Muscle of arm (tissue), 14 donors: ENCODE measurements at places on chromosomes 13 and 19.
A peak's percentile ranks its signal among the peaks of the same experiment; 100 is the strongest.

DNA sequence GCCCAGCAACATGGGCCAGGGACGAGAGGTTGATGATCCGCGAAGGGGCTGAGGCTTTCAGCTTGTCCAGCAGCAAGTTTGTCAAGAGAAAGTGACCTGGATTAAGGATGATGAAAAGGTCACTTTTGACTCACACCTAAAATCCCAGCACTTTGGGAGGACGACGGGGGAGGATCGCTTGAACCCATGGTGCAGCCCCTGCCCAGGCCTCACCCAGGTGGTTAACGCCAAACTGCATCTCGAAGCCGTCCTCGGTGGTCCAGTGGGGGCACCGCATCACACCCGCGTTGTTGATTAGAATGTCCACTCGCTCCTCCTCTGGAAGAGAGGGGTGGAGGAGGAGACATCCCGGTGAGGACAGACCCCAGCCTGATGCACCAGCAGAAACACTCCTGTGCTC, 10.4 kb upstream of the GP6 start:
- DNase-seq = no peak

DNA sequence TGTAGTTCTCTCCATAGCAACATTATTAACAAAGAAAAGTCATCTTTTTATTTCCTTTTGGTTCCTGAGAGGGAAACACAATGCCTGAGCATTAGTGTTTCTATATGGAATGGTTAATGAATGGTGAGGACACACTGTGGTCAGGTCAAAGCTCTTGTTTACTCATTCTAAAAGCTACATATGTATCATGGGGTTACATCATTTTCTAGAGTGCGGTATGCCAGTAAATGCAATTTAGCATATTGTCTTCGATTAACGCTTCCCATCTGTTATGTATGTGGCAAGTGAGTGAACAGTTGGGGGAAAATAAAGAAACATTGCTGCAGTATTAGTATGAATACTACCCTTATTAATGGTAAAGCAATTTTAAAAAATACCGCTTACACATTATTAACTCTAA, 1152.2 kb upstream of the SPRY2 start:
- DNase-seq = no peak

DNA sequence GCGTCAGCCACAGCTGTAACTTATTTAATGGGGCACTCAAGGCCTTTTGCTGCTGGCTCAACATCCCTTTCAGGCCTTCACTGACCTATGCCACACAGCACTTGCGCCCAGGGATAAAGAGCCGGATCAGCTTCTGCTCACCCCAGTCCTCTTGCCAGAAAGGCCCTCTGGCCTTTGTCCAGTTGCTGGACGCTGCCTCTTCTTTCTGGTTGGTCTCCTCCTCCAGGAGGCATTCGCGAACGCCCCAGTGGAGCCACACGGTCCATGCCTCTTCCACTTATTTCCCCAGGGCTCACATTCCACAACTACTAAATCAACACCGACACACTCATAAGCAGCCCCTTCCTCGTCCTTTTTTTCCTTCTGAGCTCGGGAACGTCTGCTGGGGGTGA, 3.7 kb upstream of the ZNF329 start:
- DNase-seq = peak; percentile 54

- DNase-seq = no peak
Measured at GRCh38 chr13:55816976-55817601, 1323.6 kb upstream of the PRR20A start.

- no peak for DNase-seq
Measured at GRCh38 chr19:40304306-40304705, 19.2 kb upstream of the AKT2 start.

DNA sequence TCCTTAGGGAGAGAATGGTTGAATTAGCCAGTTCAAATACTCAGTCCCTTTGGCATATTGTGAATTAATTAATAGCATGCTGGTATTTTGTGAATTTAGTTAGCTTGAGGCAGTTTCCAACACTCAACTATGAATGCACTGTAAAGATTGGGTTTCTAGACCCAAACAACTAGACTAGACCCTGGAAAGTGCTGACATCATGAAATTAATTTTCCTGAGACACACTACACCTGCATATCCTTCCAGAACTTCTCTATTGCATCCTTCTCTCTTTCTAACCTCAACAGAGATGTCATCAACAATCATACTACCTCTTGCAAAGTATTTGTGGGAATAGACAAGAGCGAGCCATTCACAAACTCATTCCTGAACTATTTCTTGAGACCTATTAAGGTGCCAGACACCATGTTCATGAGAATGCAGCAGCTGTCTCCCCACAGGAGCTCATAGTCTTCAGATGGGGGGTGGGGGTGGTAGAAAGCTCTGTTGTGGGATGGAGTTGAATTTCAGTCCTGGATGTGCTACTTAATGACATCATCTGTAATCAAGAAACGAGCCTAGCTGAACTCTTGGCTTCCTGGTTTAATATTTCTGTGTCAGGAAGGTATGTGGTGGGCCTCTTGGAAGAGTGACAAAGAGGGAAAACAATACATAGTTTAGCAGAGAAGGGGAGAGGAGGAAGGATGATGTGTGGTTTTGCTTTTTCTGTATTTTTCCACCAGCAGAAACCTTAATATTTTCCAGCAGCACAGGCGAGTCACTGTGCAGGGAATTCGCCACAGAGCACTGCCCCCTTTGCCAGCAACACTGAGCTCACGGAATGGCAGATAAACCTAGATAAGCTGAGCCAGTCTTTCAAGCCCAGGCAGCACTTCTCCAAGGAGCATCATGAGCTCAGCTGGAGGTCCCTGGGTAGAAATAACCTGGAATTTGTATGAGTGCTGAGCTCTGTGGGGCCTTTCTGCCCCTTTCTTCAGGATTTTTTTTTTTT, 53.1 kb upstream of the CYSLTR2 start:
- DNase-seq = peak; percentile 45

DNA sequence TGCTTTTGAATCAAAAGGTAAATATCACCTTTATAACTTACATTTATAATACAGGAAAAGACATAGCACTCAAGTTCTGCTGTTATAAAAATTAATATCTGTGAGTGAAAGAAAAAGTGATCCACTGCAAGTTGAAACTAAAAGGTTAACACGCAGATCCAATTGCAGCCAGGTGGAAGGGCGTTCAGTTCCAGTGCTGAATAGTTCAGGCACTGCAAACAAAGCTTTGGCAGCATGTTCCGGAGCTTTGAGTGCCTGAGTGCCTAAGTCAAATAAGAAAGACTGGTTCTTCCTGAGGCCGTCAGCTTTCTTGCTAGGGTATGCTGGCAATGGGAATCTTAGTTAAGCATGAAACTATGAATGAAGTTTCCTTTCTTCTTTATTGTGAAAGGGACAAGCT, 200.3 kb downstream of the LMO7 start:
- DNase-seq = no peak

- DNase-seq = peak; percentile 76
Measured at GRCh38 chr19:33406521-33407139, 33.1 kb downstream of the CEBPG start.

GRCh38 chr13:43274881-43275280, 251.5 kb downstream of the DNAJC15 start:
- no peak for DNase-seq

GRCh38 chr19:6776999-6777398, 4.5 kb downstream of the VAV1 start:
- no peak for DNase-seq

DNA sequence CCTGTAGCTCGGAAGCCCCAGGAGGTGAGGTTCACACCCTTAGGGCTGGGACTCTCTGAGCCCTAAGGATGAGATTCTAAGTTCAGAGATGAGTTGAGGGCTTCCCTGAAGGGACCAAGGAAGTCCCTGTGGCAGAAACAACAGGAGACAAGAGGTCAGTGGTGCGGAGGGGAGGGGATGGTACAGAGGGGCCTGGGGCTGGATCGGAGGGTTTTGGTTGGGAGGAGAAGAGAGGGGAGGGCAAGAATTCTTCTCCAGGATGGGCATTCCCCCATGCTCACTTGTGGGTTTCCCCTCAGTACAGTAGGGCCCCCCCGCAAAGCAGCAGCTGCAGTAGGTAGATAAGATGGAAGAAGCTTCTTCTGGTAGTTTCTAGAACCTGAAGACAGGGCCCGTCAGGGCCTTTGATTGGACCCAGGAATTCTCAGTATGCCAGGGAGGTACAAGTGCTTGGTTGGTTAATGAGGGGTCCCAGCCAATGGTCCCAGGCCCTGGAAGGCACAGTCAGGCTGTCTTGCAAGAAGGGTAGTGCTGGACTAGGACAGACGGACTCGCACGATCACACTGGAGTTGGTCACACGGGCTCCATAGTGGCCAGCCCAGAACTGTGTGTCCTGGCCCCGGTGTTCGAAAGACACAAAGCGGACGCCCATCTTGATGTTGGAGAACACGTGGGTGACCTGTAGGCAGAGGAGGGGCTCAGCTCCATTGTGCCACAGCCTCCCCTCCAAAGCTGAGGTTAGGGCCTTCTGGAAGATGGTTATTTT, 7.3 kb downstream of the FBXO27 start:
- no peak for DNase-seq

DNA sequence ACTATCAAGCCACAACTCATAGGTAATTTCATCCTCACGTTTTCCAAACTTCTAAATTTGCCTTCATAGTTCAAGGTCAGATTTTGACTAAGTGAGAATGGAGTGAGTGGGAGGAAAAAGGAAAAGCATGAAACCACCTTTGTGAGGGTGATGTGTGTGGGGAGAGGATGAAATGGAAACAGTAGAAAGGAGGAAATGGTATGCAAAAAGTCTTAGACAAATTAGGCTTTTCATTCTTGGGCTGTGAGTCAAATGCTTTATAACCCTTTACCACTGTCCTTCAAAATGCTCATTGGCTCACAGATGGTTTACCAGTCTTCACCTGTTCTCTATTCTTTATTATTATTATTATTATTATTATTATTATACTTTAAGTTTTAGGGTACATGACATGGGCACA, 127.2 kb downstream of the RAP2A start:
- DNase-seq = no peak

DNA sequence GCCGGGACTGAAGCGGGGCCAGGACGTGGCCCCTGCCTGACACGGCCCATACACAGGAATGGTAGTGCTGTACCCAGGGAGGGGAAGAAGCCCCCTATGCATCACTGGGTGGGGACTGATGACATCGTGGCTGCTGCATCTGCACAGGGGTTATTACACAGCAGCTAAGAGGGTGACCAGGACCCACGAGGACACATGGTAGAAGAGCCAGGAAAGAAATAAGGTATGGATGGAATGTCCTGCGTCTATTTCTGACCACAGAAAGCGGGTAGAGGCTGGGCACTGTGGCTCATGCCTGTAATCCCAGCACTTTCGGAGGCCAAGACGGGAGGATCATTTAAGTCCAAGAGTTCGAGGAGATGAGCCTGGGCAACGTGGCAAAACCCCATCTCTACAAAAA, 24.1 kb downstream of the DCAF15 start:
- no peak for DNase-seq

DNA sequence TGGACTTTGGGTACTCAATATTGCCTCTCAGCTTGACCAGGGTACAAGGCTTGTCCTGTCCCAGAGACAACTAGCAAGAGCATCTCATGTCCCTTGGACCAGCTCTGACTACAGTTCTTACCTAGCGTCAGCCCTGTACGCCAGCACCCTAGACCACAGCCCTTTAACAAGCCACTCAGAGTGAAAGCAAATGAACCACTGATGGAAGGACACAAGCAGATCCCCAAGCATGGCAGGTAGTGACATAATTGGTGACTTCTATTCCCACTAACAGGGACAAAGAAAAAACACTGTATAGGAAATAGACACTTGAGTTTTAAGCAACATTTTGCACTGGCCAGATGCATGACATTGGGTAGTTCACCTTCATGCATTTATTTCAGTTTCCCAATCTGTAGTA, 8.8 kb upstream of the LRCH1 start:
- DNase-seq = no peak

DNA sequence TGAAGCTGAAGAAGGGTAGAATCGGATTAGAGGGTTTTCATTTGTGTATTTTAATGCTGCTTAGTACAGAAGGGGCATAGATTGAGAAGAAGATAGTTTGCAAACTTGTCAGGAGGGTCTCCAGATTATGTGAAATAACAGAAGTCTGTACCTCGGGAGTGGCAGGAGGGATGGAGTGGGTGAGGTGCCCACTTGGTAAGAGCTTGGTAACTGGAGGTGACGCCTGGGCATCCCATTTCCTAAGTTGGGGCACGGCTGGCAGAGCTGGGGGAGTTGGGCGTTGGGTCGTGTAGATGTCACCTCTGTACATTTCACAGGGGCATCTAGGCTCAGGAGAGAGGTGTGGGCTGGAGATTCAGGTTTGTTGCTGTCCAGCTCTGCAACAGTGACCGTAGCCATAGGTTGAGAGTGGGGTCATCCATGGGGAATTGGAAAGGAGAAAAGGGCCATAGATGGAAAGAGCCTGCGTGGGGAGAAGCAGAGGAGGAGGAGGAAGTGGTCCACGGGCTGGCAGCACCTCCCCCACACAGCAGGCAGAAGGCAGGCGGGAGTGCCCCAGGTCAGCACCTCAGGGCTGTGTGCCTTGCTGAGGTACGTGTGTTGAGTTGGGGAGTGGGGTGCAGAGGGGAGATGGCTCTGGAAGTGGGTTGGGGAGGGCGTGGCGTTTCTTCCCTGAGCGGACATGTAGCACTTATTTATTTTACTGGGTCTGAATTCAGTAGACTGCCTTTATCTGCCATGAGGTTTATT, 31.2 kb downstream of the MPHOSPH8 start:
- DNase-seq = no peak

DNA sequence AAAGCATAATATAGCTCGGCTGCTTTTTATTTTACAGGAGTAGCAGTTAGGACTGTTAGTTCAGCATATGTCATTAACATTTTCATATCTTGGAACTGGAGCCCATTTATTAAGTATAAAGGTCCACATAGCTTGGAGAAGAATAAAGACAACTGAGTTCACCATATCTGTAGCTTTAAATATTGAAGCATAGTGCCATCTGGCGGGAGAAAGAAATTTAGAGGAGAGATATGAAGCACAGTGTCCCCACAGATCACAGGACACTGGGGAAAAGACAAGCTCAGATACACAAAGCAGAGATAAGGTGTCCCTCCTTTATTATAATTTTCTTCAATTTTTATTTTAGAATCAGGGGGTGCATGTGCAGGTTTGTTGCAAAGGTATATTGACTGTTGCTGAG, 104.7 kb upstream of the FREM2 start:
- peak; percentile 33 for DNase-seq

- DNase-seq = no peak
Measured at GRCh38 chr13:89082623-89083022, 1411.5 kb downstream of the SLITRK5 start.

DNA sequence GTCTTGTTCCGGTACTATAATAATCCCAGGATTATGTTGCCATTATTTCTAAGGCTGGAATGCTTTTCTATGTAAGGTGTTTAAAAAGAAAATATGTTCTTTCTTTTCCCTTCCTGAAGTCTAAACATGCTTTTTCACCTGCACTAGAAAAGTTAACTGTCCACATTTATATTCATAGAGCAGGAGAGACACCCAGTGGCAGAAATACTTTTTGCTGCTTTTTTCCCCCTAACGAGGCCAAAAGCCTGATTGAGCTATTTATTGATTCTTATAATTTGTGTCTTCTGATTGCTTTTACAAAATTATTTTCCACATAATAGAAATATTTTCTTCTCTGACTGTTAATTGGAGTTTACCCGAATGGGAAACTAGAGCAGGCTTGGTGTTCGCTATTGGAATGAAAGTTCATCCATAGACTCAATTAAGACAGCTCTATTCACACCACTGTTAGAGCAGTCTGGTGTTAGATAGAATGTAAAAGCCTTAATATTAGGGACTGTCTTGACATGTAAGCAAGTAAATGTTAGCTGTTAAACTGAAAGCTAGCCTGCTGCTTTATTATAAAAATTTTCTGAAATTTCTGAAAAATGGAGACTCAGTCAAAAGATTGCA, 15.8 kb downstream of the GPR180 start:
- peak; percentile 46 for DNase-seq

- DNase-seq = no peak
Measured at GRCh38 chr13:73074014-73074413, 15.2 kb downstream of the KLF5 start.
